ENCODE measurements at places on chromosomes 13 and 19.

GRCh38 chr13:87792878-87793277 is 121.7 kb downstream of the SLITRK5 start:
- DNase-seq, result no peak

DNA sequence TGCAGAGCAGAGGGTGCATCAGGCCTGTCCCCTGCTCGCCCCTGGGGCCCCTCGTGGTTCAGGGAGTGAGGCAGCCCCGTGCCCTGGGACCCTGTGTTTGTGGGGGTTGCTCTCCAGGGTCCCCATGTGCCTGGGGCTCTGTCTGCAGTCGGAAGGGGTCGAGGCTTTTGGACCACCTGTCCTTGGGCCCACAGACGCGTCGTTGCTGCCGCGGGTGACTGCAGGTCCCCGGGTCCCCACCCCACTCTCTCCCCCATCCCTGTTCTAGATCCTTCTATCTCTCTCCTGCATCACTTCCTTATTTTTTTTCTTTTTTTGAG is 1.9 kb downstream of the PCSK4 start:
- DNase-seq, result no peak

GRCh38 chr13:36919833-36920615 is at the start of gene SMAD9:
Gene SMAD9 (minus strand): TSS chr13:36920238. CDS start chr13:36879689, 40,549 bp downstream.
- no peak for DNase-seq

DNA sequence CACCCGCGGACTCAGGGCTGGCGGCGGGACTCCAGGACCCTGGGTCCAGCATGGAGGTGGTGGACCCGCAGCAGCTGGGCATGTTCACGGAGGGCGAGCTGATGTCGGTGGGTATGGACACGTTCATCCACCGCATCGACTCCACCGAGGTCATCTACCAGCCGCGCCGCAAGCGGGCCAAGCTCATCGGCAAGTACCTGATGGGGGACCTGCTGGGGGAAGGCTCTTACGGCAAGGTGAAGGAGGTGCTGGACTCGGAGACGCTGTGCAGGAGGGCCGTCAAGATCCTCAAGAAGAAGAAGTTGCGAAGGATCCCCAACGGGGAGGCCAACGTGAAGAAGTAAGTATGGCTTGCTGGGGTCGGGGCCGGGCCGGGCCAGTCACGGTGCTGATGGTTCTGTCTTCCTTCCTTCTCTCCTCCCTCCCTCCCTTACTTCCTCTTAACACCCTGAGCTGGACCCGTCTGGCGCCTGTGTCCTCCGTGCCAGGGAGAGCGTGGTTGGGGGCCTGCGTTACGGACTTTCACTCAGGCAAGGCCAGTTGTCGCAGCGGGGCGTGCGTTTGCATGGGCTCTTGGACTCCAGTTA is 1.4 kb downstream of the STK11 start:
- peak; percentile 29 for DNase-seq

- no peak for DNase-seq
Observed at GRCh38 chr13:64997438-64997837, 2232.7 kb downstream of the PCDH9 start.

DNA sequence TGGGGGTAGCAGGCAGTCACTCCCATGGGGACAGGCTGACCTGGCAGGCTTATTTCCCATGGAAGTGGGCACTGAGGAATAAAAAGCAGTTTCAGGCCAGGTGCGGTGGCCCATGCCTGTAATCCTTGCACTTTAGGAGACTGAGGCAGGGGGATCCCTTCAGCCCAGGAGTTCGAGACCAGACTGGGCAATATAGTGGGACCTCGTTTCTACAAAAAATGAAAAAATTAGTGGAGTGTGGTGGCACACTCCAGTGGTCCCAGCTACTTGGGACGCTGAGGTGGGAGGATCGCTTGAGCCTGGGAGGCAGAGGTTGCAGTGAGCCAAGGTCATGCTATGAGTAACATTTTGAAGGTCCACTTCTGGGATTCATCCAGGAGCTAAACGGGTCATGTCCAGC is 6.0 kb downstream of the GJB2 start:
- DNase-seq, result no peak

- no peak for DNase-seq
Observed at GRCh38 chr13:63693696-63694095, 2278.0 kb upstream of the PCDH20 start.

DNA sequence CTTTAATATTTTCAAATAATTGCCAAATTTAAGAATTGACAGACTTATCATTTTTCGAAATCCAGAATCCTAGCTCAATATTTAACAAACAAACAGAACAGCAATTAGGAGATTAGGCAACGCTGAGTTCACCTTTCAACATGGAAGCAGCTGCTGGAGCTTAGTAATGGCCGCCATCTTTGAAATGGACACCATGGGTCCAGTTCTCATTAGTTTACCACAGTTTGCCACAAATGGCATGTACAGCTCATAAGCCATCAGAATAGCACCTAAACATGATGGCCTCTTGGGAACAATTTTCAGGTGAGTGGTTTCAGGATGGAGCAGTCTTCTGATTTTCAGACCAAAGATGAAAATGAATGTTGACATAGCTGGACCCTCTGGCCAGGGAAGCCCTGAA is 313.6 kb upstream of the OBI1 start:
- DNase-seq, result no peak

DNA sequence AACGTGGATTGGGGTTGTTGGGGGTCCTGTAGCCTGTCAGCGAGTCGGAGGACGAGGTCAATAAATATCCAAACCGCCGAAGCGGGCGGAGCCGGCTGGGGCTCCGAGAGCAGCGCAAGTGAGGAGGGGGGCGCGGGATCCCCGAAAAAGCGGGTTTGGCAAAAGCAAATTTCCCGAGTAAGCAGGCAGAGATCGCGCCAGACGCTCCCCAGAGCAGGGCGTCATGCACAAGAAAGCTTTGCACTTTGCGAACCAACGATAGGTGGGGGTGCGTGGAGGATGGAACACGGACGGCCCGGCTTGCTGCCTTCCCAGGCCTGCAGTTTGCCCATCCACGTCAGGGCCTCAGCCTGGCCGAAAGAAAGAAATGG is 754 bp upstream of the SIX5 start:
- DNase-seq, result peak; percentile 81

DNA sequence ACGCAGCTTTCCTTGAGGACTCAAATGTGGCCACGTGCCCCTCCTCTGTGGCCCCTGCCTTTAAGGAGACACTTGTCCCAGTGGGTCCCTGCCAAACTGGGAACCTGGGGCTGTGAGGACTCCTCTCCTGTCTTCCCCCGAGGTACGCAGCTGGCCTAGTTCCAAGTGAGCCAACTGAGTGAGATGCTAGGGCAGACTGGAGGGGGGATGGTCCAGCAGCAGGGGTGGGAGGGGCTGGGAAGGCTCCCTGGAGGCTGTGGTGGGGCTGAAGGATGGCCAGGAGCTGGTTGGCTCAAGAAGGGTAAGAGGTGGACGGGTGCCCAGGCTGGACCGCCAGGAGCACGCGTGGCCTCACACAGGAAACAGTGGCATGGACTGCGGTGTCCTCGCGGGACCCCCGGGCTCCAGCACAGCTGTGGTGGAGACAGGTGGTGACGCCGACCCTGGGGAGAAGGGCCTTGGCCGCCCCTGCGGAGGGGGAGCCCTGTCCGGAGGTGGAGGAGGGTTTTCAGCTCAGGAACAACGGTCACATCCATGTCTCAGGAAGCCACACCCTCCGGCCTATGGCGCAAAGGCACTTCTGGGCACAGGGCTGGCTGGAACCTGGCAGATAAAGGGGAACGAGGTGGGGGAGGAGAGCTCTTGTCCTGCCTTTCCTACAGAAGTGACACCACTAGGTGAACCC is 45.8 kb downstream of the MLLT1 start:
- no peak for DNase-seq

GRCh38 chr19:49848938-49849337 is 2.0 kb upstream of the PTOV1 start:
- no peak for DNase-seq

- no peak for DNase-seq
Observed at GRCh38 chr19:20167651-20168122, 673 bp downstream of the ZNF486 start.

- DNase-seq, result no peak
Observed at GRCh38 chr13:34241332-34241731, 423.4 kb downstream of the RFC3 start.

All from CD8-positive, alpha-beta memory T cell (primary cell).